Globus pallidus (tissue), 1 donor: ENCODE measurements at places on chromosomes 12 and 14.

DNA sequence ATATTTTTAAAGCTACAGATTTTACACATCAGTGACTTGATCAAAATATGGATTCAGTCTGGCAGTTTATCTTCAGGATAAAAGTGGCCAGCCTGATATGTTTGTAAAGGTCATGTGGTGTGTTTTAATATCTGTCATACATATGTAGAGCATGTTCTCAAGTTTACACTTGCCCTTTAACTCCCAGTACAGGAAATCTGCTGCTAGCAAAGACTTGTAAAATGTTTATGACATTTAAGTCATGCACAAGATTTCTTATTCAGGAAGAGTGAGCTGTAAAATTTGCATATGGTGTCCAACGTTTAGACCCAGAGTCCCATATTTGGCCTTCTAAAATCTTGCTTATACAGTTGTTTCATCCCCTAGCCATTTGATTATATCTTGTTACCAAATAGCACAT lies 197.5 kb upstream of the FLRT2 start:
- no peak for DNase-seq

GRCh38 chr14:61258985-61259384 lies 22.2 kb downstream of the TMEM30B start:
- no peak for DNase-seq

DNA sequence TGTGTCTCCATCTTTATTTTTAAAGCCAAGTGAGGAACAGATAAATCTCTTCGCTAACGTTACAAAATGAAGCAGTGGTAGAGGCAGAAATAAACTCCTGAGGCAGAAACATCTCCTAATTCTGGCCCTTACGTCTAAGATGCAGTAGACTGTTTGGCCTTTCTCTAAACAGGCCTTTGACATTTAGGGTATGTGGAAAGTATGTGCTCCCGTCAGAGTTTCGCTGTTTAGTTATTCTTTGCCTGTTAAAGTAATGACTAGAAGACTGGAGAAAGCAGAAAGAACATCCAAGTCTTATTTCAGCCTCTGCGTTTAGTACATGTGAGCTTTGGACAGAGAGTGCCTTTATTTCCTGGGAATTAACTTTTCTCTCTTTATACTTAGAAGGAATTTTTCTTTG lies 216.6 kb downstream of the RAD51B start:
- no peak for DNase-seq

GRCh38 chr12:56431850-56432249 lies 17.4 kb downstream of the TIMELESS start:
- DNase-seq = no peak

DNA sequence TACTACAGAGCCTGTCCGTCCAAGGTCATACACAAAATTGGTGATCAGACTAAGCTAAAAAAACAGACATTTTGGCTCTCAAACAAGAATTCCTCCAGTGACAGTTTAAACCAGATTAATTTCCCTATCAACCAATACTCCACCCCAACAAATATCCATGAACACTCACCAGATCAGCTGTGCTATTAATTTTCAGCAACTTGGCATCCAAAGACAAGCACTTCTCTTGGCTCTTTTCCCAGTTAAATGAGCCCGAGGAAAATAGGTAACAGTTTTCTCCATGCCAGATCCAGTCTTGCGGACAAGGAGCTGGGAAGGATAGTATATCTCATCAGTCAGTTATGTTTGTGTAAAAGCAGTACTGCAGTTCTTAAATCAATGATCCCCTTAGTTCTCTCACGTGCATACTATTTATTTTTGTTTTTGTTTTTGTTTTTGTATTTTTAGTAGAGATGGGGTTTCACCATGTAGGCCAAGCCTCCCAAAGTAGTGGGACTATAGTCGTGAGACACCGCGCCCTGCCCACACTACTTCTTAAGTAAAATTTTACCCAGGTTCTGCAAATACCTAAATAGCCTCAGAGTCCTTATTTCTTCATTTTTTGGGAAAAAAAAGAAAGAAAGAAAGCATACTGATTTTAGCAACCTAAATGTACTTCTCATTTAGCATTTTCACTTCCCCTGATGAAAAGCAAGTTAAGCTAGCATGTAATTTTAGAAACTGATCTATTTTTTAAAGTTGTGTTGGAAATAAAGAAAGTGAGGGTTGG lies 11.1 kb downstream of the OLR1 start:
- no peak for DNase-seq

DNA sequence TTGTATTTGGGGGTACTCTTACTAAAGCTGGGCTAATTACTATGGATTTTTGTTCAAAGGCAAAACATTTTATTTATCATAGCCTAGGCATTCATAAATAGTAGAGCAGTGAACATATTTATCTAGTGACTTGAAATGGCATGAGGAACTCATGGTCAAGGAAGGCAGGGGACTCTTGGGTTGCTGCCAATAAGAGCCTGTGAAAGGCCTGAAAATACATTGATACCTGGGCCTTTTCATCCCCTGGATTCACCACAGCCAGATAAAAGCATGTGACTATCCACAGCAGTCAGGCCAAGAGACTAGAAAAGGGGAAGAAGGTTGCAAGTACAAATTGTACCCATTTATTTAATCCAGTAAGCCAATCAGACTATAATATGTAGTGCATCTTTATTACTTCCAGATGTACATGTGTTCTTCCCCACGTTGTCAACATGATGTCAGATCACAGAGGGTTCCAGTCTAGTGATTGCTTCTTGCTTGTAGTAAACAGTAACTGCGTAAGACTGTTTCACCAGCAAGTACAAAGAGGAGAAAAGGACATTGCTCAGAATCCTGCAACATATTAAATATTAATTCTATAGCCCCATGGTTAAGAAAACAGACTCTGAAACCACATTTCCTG lies 409.7 kb downstream of the NOVA1 start:
- no peak for DNase-seq

DNA sequence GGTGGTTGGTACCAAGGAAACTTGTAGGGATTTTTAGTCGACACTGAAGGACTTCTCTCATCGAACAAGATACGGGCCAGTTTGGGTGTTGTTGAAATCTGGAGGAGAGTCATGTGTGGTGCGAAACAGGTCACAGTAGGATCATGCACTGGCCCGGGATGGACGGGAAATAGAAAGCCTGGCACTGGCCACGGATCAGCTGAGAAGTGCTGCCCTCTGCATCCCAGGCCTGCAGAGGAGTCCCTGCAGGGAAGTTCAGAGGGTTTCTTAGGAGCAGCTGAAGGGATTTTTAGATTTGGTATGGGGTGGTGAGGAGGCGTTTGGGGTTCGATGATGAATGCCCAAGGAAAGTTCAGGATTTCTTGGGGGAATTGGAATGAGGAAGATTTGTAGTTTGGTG lies 63.1 kb downstream of the TSPAN9 start:
- no peak for DNase-seq

- no peak for DNase-seq
These were observed 9.2 kb upstream of the MMP17 start for GRCh38 chr12:131818821-131819585.

- no peak for DNase-seq
These were observed 1.4 kb downstream of the ASIC1 start for GRCh38 chr12:50058743-50059312.

DNA sequence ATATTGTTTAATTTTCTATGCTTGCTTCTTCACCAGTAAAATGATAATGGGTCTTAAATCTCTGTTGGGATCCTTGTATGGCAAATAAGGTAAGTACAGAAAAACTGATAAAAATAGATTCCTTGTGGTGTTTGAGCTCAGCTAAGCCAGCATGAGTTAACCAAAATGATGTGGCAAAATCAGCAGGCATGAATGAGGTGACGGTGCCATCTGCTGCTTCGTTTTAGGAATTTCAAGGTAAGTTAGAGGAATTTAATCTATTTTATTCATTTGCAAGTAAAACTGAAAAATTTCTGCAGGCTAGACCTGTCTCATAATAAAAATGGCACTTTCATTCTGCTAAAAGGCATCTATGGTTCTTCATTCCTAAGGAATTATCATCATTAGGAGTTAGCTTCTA lies 10.0 kb upstream of the CLEC7A start:
- DNase-seq = peak; percentile 58

DNA sequence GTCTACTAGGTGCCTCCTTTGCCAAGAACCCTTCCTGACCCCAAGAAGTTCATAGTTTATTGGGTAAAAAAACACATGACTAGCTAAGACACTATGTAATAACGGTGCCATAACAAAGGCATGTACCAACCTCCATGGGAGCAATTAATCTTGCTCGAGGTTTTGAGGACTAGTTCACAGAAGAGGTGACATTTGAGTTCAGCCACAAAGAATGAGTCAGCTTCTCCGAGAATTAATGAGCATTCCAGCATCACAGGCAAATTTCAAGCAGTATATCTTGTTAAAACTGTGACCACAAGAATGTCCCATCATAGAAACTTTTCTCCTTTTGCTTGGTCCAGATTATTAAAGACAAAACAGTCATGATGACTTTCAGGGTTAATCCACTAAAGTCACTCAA lies 113.0 kb upstream of the RAP1B start:
- DNase-seq = no peak

DNA sequence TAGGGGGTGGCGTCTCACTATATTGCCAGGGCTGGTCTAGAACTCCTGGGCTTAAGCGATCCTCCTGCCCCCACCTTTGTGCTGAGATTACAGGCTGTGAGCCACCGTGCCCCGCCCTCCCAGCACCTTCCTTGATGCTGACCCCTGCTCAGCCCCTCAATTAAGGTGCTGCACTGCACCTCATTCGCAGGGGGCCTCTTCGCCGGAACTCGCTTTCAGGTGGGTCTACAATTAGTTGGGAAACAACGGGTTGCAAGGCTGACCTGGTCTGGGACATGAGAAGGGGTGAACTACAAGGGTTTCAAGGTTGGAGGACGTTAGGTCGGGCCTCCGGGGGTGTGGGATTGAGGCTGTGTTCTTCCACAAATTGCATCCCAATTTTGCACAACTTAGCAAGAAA lies 1.2 kb upstream of the NOP2 start:
- DNase-seq = no peak

DNA sequence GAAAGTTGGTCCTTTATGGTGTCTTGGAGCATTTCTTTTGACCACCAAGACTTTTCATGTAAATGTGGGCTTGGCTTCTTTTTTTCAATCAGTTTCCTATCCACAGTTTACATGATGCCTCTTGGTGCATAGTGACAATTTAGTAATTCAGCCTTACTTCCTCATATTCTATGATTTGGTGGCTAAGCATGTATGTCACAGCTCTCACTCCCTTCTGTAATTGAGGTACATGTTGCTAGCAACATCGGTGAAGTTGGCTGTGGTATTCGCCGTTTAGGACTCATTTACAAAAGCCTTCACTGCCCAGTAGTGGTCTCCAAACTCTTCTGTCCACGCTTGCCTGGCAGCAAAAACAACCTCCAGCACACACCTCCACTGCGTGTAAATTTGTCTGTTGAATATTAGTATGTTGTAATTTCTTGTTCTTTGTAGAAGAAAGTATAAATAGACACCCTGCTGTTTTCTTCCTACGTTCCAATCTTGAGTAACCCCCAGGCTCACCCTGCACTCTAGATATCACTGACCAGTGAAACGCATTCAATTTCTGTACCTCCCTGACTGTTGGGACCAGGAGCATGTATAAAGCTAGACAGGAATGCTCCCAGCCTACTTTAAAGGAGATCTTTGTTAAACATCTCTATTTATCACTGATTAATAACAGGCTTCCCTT lies 90.4 kb downstream of the PPP2R5C start:
- DNase-seq = no peak

DNA sequence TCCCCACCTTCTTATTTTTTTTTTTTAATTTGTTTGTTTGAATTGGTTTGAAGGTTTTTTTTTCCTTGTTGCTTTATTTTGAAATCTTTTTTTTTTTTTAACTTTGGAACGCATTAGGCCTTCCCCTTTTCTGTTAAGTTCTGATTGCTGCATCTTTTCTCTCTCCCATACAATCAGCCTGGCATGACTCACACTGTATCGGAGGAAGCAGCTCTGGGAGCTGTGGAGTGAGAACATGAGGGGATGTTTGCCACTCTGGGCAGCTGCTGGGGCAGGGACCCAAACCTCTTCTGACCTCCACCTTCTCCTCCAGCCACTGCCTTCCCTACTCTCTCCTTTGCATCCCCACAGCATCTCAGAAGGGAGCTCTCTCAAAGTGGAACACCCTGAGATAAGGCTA lies 160.3 kb upstream of the FKBP4 start:
- no peak for DNase-seq

DNA sequence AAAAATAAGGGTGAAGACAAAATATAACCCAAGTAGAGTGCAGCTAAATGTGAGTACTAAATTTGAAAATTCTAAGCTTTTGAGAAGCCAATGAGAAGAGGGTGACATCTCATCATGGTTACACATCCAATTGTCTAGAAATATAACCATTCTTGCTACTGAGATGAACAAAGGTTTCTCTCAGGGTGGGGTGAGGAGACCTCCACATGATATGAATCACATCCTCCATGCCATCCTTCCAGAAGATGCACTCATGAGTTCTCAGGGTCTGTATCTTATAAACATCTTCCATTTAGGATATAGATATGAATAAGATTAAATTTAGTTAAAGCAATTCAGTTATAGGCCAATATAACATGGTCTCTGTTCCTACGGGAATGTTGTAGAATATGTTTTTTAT lies 38.9 kb upstream of the E2F7 start:
- no peak for DNase-seq

DNA sequence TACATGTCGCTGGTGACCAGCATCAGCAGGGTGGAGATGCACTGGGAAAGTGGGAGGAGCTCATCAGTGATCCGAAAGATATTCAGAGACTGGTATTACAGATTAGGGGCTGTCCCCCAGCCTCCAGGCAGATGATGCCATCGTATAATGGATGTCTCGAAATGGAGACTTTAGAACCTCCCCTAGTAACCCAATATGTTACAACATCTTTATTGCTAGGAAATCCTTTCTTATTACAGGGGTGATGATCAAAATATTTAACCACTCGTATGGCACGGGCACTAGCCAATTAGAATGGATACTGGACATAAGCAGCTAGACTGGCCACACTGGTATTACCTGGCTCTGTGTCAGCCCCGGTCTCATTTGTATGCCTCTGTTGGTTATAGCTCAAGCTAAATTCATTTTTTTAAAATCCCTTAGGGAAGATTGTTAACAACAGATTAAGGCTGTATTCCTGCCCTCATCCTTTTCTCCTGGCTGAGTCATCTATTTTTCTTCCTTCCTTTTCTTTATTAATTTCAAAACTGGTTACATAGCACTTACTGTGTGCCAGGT lies 10.8 kb upstream of the CEBPE start:
- DNase-seq = no peak

- DNase-seq = no peak
These were observed 581 bp downstream of the ARG2 start for GRCh38 chr14:67620217-67620785.

- DNase-seq = no peak
These were observed 40.9 kb upstream of the CAPRIN2 start for GRCh38 chr12:30795410-30796312.

GRCh38 chr12:49832836-49833421 lies 4.7 kb upstream of the NCKAP5L start:
- no peak for DNase-seq
